ENCODE measurements at places on chromosomes 11 and 22.

DNA sequence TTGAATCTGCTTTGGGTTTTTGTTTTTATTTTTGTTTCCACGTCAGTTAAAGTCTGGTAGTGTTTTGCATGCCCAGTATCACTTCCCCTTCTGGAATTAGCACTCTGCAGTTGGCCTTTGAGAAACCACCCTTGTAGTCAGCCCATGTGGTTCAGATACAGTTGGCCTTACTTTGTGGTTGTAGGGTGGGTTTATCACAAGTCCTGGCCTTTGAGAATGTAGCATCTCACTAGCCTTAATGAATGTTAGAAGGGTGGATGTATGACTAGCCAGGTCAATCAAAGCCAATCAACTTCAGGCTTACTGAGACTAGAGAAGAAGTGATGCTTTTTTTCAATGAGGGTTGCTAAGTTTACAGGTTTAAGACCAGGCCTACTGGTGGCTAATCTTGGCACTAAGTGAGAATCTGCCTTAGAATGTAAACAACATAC lies 19.8 kb downstream of the ARL14EP start:
- DNase-seq, result no peak

GRCh38 chr22:41152902-41153301 lies 52.2 kb upstream of the L3MBTL2 start:
- DNase-seq, result no peak

DNA sequence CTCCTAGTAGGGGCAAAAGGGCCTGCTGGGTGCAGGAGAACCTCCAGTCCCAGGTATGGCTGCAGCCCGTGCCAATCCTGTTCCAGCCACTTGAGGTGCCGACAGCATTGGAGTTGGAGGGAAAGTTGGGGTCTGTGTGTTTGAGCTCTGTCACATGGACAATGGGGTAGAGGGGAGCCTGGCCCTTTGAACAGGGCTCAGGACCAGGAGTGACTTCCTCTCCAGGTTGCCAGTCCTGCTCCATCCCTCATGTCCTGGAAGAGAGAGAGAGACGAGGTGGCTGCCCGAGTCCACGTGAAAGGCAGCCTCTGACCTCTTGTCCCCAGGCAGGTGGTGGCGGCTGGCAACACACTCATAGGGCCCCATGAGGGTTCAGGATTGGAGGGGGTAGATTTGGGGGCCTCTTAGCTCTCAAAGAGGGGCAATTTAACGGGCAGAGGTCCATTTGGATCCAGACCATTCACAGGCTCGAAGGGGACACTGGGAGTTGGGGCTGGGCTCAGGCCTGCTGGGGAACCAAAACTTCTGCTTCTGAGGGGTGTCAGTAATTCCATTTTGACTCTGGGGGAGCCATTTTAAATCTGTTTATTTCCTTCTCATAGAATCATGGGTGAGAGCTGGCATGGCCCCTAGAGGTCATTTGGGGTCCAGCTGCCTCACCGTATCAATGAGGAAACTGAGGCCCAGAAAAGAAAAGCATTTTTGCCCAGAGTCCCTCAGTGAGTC lies 4.1 kb downstream of the ADORA2A start:
- no peak for DNase-seq

GRCh38 chr11:65419772-65420481 lies 2.7 kb upstream of the NEAT1 start:
- DNase-seq, result peak; percentile 87

- no peak for DNase-seq
These were observed 237.9 kb downstream of the LUZP2 start for GRCh38 chr11:24734742-24735237.

DNA sequence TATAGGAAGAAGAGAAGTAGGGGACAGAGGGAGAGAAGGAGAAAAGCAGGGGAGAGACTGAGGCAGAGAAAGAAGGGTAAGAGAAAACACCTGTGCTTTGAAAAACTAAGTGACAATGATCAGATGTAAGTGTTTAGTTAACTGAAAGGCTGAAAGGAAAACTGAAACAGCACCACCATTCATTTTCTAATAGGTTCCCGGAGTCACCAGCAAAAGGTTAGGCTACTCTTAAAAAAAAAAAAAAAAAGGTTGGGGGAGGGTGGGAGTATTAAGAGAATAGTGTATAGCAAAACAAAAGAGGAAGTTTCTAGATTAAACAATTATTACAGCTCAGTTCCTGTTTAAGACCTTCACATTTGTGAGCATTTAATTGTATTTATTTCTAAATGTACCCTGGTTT lies 113.8 kb downstream of the CADM1 start:
- DNase-seq, result no peak

GRCh38 chr11:126502982-126503381 lies 147.5 kb downstream of the ST3GAL4 start:
- no peak for DNase-seq

- DNase-seq, result no peak
These were observed 97.7 kb upstream of the FGF3 start for GRCh38 chr11:69916806-69917387.

DNA sequence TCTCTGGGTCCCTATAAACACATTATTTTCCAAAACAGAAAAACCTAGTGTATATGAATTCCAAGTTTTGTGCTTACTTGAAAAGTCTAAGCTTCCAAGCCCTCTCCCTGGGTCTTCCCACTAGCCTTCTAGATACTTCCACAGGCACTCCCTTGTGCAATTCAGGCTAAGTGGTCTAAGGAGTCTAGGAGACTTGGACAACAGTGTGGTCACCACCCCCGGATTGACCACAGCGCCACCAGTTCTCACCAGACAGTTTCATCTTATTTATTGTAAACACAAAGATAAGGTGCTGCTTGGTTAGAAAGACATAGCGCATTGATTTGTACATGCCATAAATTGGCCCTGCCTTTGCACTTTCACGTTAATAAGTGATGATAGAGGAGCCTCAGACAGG lies 623.9 kb downstream of the OPCML start:
- no peak for DNase-seq

DNA sequence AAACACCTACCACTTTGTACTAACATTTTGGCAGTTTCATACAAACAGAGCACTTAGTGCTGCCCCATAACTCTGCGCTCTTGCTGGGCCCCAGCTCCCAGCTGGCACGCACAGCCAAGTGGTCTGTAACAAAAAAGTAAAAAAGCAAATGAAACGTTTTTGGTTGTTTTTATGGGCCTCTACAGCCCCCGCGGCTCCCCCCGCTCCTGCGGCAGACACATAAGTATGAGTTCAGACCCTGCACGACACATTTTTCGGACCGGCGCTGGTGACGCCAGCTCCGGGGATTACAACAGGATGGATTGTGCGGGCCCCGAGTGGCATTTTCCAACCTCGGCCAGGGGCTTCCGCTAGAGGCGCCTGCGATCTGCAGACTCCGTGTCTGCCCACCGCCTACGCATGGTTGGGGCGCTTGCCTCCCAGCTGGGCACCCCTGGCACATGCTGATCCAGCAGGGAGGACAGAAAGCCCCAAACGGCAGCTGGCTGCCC lies 418.2 kb downstream of the SOX6 start:
- DNase-seq, result no peak

DNA sequence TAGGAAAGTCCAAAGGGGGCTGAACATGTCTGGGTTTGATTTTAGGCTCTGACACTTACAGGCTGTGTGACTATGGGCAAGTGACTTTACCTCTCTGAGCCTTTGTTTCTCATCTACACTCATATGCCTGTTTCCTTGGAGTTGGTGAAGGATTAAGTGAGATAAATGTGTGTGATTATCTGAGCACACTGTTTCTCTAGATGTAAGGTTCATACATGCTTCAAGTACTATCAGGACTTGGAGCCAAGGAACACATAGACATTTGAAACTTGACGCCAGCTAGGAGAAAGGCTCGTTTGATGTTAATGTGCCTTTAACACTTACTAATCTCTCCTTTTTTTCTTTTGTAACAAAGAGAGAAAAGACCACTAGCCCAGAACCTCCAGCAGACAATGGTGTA lies 9.7 kb downstream of the CRYBB1 start:
- no peak for DNase-seq

- no peak for DNase-seq
These were observed 364.3 kb downstream of the LARGE1 start for GRCh38 chr22:33555814-33556522.

DNA sequence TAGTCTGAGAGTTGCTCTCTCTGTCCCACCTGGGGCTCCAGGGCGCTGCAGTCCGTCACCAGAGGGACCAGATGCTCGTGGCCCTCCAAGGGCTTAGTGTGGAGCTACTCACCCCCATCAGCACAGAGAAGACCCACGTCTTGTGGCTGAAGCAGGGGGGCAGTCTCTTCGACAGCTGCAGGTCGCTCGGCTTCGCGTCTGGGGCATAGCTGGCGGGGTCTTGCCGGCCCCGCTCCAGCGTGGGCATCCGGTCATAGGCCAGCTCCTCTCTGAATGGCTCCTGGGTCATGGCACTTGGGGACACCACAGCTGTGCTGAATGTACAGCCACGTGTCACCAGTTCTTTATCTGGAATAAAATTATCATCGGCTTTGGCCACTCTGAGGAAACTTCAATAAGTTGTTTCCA lies 608 bp downstream of the MLC1 start:
- DNase-seq, result no peak

DNA sequence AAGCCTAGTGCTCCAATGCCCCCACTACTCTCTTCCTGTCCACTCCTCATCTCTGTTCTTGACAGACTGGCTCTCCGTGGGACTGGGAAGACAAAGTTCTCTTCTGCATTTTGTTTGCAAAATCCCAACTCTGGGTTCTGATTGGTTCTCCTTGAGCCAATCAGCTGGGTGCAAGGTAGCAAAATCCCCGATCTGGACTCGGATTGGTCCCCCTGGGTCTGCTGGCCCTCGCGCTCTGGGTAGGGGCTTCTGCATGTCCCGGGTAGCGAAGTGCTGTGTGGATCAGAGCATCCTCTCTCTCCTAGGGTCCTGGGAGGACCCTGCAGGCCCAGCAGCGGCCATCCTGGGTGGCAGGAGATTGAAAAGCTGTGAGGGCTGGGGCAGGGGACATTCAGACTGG lies 22.3 kb upstream of the A4GALT start:
- DNase-seq, result peak; percentile 71

DNA sequence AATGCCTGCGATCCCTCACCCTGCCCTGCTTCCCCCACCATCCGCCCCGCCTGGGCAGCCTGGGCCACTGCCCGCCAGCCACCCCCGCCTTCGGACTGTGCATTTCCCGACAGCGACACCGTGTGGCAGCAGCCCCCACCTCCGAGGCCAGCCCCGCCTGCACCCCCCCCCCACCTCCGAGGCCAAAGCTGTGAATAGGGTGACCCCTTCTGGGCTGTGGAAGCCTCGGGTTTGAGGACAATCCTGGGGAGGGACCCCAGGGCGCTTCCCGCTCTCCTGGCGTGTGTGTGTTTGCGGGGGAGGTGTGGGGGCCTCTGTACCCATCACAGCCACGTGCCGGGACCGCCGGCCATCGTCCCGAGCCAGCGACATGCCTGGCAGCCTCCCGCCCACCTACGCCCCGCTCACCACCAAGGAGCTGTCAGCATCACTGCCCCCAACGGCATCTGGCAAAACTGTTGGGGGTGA lies 33.8 kb upstream of the PPARA start:
- peak; percentile 93 for DNase-seq

GRCh38 chr11:13963169-13963948 lies 836 bp downstream of the SPON1 start:
- no peak for DNase-seq

DNA sequence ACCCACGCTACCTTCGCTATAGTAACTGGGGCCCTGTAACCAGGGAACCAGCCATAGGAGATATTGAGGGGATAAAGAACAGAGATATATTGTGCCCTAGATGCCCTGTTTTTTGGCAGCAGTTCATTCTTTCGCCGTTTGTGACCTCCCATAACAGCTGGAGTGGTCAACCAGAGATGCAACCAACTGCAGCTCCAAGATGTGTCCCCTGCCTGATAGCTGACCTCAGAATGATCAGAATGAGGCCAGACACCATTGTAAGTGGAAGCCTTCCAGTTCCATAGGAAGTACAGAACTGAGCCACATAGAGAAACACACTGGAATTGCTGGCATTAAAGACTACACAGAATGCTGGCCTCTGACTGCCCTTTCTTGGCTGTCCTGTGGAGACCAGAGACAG lies 39.2 kb downstream of the P4HA3 start:
- no peak for DNase-seq

- DNase-seq, result no peak
These were observed 3.2 kb downstream of the TTLL12 start for GRCh38 chr22:43183496-43184277.

DNA sequence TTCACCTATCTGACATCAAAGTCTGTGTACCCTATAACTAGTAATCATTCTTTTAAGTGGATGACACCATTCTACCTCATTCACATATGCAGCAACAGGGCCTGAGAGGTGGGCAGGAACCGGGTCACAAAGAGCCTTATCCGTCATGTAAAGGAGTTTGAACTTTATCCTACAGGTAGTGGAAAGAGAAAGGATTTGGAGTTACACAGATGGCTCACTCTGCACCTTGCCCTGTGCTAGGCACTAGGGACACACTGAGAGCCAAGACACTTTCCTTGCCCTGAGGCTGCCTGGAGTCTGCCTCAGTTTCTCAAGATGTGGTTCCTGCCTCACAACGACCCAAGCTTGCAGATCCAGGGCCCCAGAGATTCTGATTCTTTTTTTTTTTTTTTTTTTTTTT lies 14.3 kb upstream of the ACER3 start:
- DNase-seq, result no peak

DNA sequence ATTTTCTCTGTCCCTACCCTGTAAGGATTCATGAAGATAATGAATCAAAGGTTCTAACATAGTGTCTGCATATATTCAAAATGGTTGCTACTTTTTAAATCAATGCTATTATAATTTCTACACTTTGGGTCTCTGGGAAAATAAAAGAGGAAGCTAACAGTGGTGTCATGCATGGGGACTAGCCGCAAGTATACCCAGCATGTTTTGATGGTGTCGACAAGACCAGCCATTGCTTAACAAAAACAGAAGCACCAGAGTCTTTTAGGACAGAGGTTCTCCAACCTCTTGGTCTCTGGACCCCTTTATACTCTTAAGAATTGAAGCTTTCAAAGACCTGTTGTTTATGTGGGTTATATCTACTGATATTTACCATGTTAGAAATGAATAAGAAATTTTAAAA lies 37.8 kb downstream of the RNF141 start:
- no peak for DNase-seq

- no peak for DNase-seq
These were observed 64.1 kb downstream of the SLC1A2 start for GRCh38 chr11:35355102-35355749.

DNA sequence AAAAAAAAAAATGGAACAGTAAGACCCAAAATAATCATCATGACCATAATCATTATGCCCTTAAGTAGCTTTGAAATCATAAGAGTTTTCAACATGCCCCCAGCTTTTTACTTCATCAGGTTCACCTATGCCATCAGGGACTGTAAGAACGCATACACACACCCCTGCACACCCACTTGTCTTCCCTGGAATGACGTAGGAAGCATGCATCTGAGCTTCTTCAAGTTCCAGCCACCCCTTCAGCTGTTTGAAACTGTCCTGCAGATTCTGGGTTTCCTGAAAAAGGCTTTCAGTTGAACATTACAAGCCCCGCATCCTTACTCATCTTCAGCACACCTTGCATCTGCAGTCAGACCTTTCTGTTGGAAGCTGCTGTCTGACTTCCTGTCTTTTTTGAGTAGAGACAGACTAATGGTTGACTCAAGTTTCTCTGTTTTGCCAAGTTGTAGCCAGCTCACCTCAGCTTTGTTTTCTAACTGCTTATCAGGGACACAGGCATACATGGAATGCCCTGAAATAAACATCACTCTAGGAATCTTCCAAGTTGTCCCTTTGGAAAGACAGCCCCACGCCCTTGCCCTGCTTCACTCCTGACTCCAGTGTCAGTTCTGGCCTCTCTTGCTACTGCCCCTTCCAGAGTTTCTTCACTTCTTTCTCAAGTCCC lies 37.0 kb downstream of the ARHGAP1 start:
- no peak for DNase-seq

- DNase-seq, result no peak
These were observed 155.1 kb upstream of the BLID start for GRCh38 chr11:122271137-122271536.

GRCh38 chr11:103970701-103971249 lies 65.7 kb upstream of the DDI1 start:
- no peak for DNase-seq
